ENCODE measurements at places on chromosomes 12 and 14.

DNA sequence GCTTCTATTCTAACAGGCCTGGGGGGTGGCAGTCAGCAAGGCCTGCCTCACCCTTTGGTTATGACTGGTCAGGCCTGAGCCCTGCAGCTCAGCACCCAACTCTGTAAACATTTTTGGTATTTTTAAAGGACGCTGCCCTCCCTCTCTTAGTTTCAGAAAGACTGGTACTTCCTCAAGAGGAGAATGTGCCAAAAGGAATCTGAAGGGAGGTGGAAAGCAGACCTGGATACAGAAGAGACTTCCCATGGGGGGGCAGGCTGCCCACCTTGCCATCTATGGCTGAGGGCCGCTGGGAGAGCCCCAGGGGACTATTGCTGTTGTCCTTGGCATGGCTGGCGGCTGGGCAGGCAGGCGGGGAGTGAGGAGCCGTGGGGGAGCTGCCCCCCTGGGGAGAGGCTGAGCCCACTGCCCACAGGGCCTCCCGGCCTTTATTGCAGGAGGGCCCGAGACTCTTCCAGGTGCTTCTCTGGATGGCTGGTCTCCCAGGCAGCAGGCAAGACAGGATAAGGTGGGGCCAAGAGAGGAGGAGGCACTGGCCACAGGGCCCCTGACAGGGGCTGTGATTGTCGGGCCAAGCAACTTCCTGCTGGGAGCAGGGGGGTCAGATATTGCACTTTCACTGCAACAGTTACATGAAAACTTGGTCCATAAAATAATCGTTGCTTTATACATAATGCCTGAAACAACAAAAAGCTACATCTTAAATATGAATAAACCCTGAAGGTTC lies 3.5 kb downstream of the ARL6IP4 start:
- DNase-seq, result no peak

- DNase-seq, result peak; percentile 19
Observed at GRCh38 chr14:104350463-104351185, 212.2 kb downstream of the KIF26A start.

DNA sequence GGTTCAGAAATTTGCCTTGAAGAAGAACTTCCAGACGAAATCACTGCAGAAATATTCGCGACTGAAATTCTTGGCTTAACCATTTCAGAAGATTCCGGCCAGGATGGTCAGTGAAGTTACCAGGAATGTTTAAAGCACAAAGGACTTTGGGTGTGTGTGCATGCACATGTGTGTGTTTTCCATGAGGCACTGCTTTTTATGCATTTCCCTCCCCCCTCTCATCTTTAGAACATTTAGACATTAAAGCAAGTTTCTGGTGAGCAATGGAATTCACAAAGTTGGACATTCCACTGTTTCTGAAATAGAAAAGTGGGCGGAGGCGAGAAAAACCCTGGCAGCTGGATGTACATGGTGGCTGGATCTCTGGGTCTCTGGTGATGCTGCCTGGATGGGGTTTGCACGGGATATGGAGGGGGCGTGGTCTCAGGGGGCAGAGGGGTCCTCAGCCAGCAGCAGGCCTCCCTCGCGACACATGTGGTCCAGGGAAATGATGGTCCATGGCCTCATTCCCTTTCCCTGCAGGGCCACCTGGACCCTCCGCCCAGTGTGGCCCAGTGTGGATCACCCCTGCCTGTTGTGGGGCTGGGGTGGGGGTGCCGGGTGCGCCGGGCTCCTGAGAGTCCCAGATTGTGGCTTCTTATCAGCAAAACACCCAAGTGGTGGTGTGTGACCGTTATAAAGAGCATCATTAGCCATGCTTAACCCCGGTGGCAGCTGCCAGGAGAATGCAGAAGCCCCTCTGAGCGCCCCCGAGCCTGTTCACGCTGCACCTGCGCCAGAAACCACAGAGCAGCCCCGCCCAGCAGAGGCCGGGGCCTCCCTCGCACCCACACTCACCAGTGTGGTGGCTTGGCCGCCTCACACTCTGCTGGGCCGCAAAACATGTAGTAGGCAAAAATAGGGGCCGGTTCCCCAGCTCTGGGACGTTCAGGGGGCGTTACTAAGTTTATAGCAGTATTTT lies 17.8 kb upstream of the BCL7A start:
- DNase-seq, result no peak

DNA sequence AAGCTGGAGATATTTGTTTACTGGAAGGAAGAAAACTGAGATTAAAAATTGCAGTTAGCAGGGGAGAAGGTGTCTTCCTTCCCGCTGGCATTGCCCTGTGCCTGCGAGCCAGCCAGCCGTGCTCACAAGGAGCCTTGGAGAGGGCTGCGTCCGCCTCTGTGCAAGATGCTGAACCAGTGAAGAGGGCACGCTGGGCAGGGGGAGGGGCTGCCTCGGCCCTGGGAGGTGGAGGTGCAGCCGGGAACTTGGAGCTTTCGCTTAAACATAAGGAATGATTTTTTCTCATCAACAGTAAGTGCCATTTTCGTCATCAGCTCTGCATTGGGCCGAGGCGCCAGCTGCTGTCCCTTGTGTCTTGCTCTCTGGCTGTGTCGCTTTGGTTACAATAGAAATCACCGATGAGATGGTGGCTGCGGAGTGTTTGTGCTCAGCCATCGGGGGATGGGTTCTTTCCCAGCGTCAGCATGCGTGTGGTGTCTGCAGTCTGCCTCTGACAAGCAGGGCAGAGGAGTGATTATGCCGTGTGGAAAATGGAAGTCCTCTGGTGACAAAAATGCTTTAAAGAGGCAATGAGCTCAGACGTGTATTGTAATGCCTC lies 97.3 kb downstream of the ESR2 start:
- no peak for DNase-seq

GRCh38 chr12:130498589-130499385 lies 161.1 kb downstream of the PIWIL1 start:
- no peak for DNase-seq

GRCh38 chr12:113093409-113094101 lies 37.0 kb downstream of the DTX1 start:
- DNase-seq, result no peak

DNA sequence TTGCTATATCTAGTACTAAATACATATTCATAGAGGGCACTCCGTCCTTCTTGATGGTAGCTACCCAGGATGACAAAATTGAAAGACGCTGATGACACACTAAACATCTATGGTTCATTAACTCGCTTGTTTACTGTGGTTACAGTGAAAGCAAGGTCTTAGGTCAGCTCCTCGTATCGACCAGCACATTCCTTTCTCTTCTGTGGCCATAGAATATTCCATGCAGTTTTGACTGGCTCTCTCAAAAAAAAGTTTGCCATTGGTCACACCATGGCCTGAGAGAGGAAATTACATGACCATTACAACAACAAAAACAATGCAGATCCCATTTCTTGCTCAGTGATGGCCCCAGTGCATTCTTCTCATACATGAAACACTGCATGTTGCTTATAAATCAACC lies 411.4 kb upstream of the SOX5 start:
- DNase-seq, result no peak

- no peak for DNase-seq
Observed at GRCh38 chr12:9730011-9730410, 2.9 kb downstream of the CLECL1 start.

DNA sequence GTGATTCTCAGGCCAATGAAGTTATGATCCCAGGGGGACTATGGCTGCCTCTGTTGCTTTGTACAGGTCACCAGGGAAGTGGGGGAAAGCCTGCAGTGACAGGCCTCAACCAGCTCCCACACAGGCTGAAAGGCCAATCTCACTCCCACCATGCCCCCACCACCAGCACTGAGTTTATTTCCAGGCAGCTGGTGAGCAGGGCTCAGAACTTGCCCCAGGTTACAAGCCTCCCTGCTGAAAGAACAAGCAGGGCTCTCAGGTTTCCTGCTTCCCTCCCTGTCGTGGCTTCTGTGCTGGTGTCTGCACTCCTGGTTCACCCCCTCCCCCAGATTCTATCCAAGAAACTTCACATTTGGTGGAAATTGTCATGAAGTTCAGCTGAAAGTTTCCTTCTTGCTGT lies 260.3 kb downstream of the CCDC59 start:
- no peak for DNase-seq

GRCh38 chr14:43790681-43791080 lies 716.4 kb downstream of the FSCB start:
- no peak for DNase-seq

GRCh38 chr14:73217411-73217810 lies 19.9 kb upstream of the PAPLN start:
- DNase-seq, result no peak

DNA sequence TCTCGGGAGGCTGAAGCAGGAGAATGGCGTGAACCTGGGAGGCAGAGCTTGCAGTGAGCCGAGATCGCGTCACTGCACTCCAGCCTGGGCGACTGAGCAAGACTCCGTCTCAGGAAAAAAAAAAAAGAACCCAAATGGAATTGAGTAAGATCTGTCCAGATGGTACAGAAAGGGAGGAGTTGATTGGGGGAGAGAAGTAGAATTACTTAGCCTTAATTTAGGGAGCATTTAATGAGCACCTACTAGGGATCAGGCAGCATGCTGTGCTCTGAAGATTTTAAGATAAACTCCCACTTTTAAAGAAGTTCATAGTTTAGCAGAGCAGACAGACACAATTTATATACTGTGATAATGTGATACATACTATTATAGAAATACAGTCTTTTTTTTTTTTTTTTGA lies 4.5 kb downstream of the RAB5B start:
- DNase-seq, result no peak

GRCh38 chr14:93937519-93937918 lies 10.4 kb downstream of the FAM181A start:
- DNase-seq, result no peak

DNA sequence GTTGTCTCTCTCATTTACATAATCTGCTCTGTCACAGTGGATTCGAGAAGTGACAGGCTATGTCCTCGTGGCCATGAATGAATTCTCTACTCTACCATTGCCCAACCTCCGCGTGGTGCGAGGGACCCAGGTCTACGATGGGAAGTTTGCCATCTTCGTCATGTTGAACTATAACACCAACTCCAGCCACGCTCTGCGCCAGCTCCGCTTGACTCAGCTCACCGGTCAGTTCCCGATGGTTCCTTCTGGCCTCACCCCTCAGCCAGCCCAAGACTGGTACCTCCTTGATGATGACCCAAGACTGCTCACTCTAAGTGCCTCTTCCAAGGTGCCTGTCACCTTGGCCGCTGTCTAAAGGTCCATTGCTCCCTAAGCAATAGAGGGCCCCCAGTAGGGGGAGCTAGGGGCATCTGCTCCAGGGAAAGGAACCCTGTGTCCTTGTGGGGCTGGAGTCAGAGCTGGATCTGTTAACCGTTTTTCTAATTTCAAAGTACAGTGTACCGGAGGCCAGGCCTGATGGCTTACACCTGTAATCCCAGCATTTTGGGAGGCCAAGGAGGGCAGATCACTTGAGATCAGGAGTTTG lies 5.1 kb downstream of the ERBB3 start:
- DNase-seq, result peak; percentile 34

GRCh38 chr12:104496336-104496735 lies 39.6 kb downstream of the CHST11 start:
- DNase-seq, result no peak

GRCh38 chr12:16159571-16159970 lies 117.9 kb downstream of the SLC15A5 start:
- DNase-seq, result no peak

DNA sequence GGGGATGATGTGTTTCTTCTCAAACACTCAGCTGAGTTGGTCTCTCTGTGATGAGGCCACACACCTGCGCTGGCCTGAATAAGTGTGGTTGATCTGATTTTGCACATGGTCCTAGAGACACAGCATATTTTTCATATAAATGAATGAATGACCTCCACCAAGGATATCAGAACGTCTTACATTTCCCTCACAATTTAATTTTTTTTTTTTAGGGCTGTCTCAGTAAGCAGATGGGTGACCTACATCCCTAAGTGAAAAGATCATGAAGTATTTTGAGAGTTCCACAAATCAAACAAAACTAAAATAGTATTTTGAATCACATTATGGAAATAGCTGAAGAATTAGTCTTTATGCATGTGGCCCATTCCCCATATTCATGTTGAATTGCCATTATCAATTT lies 333.7 kb upstream of the TMTC1 start:
- no peak for DNase-seq

DNA sequence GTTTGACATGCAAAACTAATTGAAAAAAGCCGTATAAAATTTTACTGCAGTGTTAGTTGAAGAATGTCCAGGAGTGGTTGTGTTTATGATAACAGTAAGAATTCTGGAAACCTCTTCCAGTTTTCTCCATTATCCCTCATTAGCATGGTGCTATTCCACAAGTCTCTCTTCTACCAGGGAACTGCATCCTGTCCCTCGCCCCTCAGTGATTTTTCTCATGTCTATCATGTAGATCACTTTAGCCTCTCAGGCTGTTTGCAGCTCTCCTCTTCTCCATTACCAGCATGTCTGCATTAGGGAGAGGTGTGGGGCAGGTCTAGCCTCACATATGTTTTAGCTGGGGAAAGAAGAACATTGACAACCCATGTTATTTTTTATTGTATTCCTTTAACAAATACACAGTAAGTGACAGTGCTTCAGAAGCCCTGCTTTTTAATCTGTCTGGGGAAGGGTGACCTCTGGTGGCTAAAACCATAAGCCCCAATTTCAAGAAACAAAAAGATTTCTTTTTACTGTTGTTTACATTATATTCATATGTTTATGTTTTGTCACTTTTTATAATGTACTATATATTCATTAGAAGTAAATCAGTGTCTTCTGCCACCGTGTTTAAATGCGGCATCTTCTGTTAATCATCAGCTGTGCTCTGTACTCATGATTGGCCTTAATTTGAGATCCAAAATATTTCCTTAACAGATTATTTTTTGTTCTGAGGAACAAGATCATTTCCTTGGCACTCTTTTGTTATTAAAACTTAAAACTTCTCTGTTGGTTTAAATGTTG lies 70.7 kb downstream of the RASSF8 start:
- DNase-seq, result peak; percentile 31

GRCh38 chr12:51834411-51834810 lies 14.1 kb downstream of the FIGNL2 start:
- DNase-seq, result no peak

- no peak for DNase-seq
Observed at GRCh38 chr14:68336165-68336564, 456.7 kb downstream of the ZFP36L1 start.

DNA sequence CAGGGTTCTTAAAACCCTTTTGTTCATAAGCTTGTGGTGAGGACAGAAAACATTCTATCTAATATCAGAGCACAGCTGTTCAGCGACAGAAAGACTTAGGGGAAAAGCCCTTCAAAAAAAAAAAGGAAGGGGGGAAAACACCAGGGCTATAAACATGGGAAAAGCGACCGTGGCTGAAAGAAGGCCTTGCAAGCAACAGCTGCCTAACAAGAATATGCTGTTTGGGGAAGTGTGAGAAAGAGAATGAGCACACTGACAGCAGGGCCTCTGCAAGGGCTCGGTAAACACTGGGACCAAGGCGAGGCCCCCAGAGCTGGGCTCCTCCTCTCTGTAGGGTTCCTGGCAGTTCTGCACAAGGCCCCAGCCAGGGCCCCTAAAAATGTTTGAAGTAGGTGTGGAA lies 27.4 kb upstream of the CCND2 start:
- peak; percentile 54 for DNase-seq
